Endodermal cell (in vitro differentiated cells): ENCODE measurements at places on chromosomes 5 and 9.

DNA sequence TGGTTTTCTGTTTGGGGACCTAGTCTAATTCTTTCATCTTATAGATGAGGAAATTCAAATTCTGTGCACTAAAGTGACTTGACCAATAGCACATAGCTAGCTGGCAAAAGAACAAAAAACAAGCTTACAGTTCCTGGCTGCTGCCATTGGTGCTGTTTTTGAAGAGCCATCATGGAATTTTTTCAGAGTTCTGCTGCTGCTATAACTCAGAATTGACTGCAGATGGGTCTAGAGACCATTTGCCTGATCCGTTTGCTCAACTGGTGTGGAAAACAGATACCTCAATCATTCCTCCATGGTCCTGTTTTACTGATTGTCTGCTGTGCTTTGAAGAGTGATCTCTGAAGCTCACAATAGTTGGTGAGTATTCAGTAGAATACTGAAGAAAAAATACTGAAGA lies 15.2 kb downstream of the FBXL7 start:
- H3K27ac ChIP-seq, result no peak overlapping the region
- no peaks in the 10 kb centered on the region for H3K27me3 ChIP-seq
- H3K4me3 ChIP-seq, result no peak overlapping the region
- no peaks in the 10 kb centered on the region for H3K36me3 ChIP-seq

DNA sequence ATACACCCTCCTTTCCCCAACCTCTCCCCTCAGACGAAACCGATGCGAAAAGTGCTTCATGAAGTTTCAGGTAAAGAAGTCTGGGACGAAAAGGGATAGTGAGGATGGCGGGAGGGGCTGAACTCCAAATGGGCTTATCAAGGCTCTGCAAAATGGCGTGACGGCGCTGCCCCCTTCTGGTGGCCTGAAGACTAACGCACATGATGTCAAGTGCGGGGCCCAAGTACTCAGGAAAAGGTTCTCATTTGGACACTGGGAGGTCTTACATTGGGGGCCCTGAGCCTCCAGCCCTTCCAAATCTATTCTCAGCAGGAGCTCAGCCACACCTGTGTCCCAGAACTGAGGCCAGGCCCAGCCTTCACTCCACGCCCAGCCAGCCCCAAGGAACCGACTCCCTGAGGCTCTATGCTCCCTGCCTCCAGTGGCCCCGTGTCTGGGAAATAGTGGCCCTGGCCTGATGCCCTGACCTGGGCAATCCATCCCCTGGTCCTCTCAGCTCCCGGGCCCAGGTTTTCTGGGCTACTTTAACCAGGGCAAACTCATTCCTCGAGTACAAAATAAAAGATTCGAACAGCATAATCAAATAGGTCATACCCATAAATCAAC lies 119.9 kb downstream of the KCNIP1 start:
- no peak overlapping the region for H3K4me3 ChIP-seq
- H3K27ac ChIP-seq, result no peak overlapping the region
- DNase-seq, result peak; percentile 91
- no peaks in the 10 kb centered on the region for H3K4me1 ChIP-seq

GRCh38 chr5:87782916-87783315 lies 370.2 kb upstream of the CCNH start:
- H3K27me3 ChIP-seq, result no peaks in the 10 kb centered on the region
- H3K36me3 ChIP-seq, result no peaks in the 10 kb centered on the region
- H3K27ac ChIP-seq, result no peak overlapping the region
- no peak overlapping the region for H3K4me3 ChIP-seq

GRCh38 chr5:177366528-177367322 lies 9.0 kb downstream of the RGS14 start:
- H3K27me3 ChIP-seq, result peaks cover 10% of the 10 kb centered on the region
- H3K4me1 ChIP-seq, result peaks cover 7% of the 10 kb centered on the region
- DNase-seq, result peak; percentile 98
- H3K27ac ChIP-seq, result peak overlapping the region; percentile 80
- H3K4me3 ChIP-seq, result peak overlapping the region; percentile 78

DNA sequence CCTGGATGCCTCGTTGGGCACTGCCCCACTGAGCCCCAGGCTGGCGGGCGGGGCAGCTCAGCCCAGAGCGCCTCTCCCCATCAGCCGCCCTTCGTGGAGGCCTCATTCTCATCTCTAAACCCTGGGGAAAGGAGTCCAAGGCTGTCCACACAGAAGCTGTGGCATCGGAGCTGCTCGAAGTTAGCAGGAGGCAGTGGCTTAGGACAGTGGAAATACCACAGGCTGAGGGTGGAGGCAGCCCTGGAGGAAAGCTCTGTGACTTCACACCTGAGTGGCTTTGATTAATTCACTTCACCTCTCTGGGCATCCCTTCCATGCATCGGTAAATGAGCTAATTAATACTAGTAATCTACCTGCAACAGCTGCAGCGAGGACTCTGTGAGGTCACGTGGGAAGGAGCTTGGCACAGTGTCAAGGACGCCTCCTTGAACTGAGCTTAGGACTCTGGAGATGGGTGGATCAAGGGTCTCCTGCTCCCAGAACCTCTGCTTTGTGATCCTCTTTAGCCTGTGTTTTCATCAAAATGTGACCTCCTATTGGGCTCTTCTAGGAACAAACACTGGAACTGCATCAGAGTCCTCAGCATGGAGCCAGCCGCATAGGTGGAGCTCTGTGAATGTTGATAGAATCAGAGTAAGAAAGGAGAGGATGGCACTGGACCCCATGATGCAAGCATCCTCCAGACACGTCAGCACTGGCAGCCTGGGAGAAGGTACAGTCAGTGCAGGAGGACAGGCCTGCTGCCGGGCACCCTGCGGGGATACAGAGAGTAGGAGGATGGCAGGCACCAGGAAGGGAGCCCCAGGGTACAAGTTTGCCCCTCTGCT lies 842 bp upstream of the ANGPTL2 start:
- DNase-seq, result no peak
- no peaks in the 10 kb centered on the region for H3K36me3 ChIP-seq
- peaks cover 18% of the 10 kb centered on the region for H3K4me1 ChIP-seq
- no peaks in the 10 kb centered on the region for H3K27me3 ChIP-seq

DNA sequence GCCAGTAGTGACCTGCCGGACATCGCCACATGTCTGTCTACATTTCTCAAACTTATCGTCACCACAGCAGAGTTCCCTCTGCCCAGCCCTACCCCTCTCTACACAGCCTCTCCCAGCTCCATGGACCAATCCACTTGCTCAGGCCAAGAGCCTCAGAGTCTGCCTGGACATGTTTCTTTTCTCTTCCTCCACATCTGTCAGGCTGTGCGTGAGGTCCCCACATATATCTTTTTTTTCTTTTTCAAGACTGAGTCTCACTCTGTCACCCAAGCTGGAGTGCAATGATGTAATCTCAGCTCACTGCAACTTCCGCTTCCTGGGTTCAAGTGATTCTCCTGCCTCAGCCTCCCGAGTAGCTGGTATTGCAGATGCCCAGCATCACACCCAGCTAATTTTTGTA lies 62.7 kb upstream of the GGTA1 start:
- H3K36me3 ChIP-seq, result no peaks in the 10 kb centered on the region
- no peak overlapping the region for H3K27ac ChIP-seq
- no peaks in the 10 kb centered on the region for H3K4me1 ChIP-seq
- no peaks in the 10 kb centered on the region for H3K27me3 ChIP-seq
- H3K4me3 ChIP-seq, result no peak overlapping the region
- DNase-seq, result no peak

DNA sequence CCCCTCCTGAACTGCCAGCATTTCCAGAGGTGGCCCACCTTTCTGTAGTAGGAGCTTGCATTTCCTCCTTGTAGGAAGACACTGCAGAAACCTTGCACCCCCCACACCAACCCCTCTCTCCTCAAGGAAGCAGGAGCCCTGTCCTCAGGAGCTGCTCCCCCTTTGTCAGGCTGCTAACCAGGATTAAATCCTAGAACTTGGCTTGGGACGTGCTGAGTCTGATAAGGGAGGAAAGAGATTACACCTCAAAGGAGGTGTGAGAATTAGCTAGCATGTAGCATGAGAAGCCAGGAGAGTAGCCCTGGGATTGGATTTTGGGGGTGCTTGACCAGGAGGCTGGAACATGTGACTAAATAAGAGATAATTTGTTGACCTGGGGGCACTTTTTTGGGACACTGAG lies 119.8 kb upstream of the ALDH1B1 start:
- H3K4me1 ChIP-seq, result peaks cover 3% of the 10 kb centered on the region
- DNase-seq, result peak; percentile 71
- peak overlapping the region; percentile 62 for H3K4me3 ChIP-seq
- no peaks in the 10 kb centered on the region for H3K36me3 ChIP-seq
- H3K27me3 ChIP-seq, result no peaks in the 10 kb centered on the region

GRCh38 chr5:96963267-96963666 lies 27.4 kb downstream of the LNPEP start:
- H3K27ac ChIP-seq, result no peak overlapping the region
- DNase-seq, result no peak
- H3K4me3 ChIP-seq, result no peak overlapping the region
- no peaks in the 10 kb centered on the region for H3K36me3 ChIP-seq
- no peaks in the 10 kb centered on the region for H3K27me3 ChIP-seq

- no peaks in the 10 kb centered on the region for H3K27me3 ChIP-seq
- no peak for DNase-seq
- H3K4me1 ChIP-seq, result no peaks in the 10 kb centered on the region
Measured at GRCh38 chr9:71676460-71676859, 91.9 kb downstream of the CEMIP2 start.

- peaks cover 100% of the 10 kb centered on the region for H3K27me3 ChIP-seq
- no peak overlapping the region for H3K27ac ChIP-seq
- H3K4me1 ChIP-seq, result peaks cover 43% of the 10 kb centered on the region
- H3K36me3 ChIP-seq, result no peaks in the 10 kb centered on the region
- H3K4me3 ChIP-seq, result peak overlapping the region; percentile 67
- peak; percentile 79 for DNase-seq
Measured at GRCh38 chr9:126623667-126624478, 10.1 kb downstream of the LMX1B start.

DNA sequence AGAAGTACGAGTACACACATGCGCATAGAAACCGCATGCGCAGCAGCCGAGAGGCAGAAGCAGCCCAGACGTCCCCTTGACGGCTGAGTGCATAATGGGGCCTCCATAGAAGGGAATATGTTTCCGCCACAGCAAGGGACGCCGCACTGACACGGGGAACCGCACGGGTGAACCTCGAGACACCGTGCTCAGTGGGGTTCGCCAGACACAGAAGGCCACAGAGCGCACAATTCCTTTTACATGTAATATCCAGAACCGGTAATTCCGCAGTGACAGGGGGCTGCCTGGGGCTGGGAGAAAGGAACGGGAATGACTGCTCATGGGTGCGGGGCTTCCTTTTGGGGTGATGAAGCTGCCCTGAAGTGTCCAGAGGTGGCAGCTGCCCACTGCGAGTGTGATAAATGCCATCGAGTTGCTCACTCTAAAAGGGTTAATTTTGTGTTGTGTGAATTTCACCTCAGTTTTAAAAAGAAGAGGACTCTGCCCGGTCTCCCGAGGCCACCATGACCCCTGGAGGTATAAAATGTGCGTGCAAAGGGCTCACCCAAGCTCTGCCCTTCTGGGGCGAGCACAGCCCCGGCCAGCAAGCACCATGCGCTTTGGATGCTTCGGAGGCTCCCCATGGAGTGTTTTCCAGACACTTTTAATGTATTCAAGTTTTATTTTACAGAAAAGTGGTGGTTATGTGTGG lies 29.7 kb downstream of the MRPL36 start:
- no peaks in the 10 kb centered on the region for H3K4me1 ChIP-seq
- H3K27me3 ChIP-seq, result no peaks in the 10 kb centered on the region
- no peak overlapping the region for H3K27ac ChIP-seq
- H3K36me3 ChIP-seq, result no peaks in the 10 kb centered on the region

- no peaks in the 10 kb centered on the region for H3K27me3 ChIP-seq
- no peak for DNase-seq
- no peaks in the 10 kb centered on the region for H3K4me1 ChIP-seq
- no peak overlapping the region for H3K4me3 ChIP-seq
- no peak overlapping the region for H3K27ac ChIP-seq
Measured at GRCh38 chr5:36392186-36392585, 90.5 kb upstream of the RANBP3L start.

DNA sequence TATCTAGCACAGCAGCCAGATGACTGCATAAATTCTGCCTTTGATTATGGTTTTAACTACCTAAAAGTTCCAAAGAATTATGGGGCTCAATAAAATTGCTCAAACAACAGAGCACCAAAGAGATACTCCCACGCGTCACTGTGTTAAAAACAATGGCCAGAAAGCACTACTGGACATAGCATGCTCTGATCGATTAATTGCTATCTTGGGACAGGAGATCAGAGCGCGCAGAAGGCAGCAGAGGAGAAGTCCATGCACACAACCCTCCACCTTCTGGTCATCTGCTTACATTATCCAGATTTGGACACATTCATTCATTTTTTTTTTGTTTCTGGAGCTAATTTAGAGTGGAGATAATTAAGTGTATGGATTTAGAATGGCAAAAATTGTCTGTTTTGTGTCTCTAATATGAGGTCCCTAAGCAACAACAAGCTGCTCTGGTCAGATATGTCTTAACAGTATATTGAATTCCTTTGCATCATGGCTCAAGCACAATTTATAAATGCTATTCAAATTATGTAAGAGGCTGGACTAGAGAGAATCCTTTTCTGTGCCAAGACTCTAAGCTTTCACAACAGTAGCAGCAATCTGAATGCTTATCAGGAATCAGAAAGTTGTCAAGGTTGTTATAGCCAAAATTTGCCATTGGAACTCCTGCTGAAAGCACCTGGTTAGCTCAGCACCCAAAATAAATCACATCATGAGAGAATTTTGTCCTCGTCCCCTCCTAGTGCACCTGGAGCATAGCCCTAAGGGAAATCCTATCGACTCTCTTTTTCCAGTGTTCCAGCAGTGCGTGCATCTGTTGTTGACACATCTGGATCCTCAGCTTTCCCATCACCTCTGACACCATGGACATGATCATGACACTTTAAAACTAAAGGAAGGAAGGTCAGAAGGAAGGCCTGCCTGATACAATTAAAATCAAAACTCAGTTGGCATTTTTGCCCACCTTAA lies 98.6 kb upstream of the HMHB1 start:
- no peak for DNase-seq
- no peaks in the 10 kb centered on the region for H3K36me3 ChIP-seq
- H3K4me1 ChIP-seq, result no peaks in the 10 kb centered on the region
- no peak overlapping the region for H3K27ac ChIP-seq

- H3K36me3 ChIP-seq, result no peaks in the 10 kb centered on the region
- DNase-seq, result no peak
- no peak overlapping the region for H3K27ac ChIP-seq
- H3K4me3 ChIP-seq, result no peak overlapping the region
- H3K27me3 ChIP-seq, result no peaks in the 10 kb centered on the region
- no peaks in the 10 kb centered on the region for H3K4me1 ChIP-seq
Measured at GRCh38 chr5:171453056-171453725, 33.7 kb downstream of the FGF18 start.

- H3K4me1 ChIP-seq, result peaks cover 3% of the 10 kb centered on the region
- H3K36me3 ChIP-seq, result no peaks in the 10 kb centered on the region
- H3K27ac ChIP-seq, result no peak overlapping the region
- no peaks in the 10 kb centered on the region for H3K27me3 ChIP-seq
- no peak overlapping the region for H3K4me3 ChIP-seq
- DNase-seq, result no peak
Measured at GRCh38 chr5:176296-176823, 14.9 kb upstream of the LRRC14B start.

- H3K36me3 ChIP-seq, result peaks cover 65% of the 10 kb centered on the region
- H3K4me3 ChIP-seq, result no peak overlapping the region
- H3K27ac ChIP-seq, result no peak overlapping the region
- peaks cover 2% of the 10 kb centered on the region for H3K4me1 ChIP-seq
- no peak for DNase-seq
- no peaks in the 10 kb centered on the region for H3K27me3 ChIP-seq
Measured at GRCh38 chr9:125330587-125330986, 69.0 kb downstream of the GAPVD1 start.
